Putamen (tissue), 1 donor: ENCODE measurements at places on chromosomes 2 and 18.

- no peak for DNase-seq
These were observed 216.0 kb downstream of the SCG2 start for GRCh38 chr2:223386189-223386588.

- peak; percentile 65 for DNase-seq
These were observed at the start of gene CNRIP1 for GRCh38 chr2:68319398-68320117. TSS of gene CNRIP1 (minus strand) at chr2:68319949. CDS start at chr2:68319400, 549 bp downstream.

DNA sequence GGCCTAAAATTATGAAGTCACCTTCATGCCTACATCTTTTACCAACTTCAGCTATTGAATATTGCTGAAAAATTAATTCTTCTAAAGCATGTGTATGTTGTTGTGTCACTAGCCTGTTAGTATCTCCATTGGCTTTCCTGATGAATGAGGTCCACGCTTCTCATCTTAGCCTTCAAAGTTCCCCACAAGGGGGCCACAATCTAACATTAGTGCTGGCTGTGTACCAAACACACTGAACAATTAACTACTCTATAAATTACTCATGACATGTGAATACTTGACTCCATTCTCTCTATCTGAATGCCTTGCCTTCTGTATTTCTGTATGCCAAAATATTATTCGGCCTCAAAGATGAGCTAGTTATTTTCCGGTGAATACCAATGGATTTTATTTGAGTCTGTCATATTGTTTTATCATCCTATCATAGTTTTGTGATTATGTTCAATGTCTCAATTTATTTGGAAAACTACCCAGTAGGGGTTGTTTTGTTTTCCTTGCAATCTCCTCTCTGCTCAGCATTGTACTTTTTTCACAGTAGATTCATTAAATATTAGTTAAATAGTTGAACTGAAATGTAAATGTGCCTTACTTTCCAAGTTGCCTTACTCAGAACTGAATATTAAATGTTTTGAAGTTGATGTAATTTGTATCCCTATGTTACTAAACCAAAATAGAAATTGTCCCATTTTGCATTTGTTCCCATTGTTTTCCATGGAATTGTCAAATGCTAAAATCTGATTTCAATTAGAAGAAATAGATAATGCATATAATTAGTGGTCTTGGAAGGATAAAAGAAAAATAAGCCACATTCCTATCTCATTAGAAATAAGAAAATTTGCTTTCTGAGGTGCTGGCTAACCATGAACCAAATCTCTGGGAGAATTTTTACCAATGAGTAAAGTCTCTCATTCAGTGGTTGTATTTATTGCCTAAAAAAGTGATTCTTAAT, 208.4 kb upstream of the COL3A1 start:
- no peak for DNase-seq

GRCh38 chr2:179764710-179765109, 96.7 kb downstream of the ZNF385B start:
- no peak for DNase-seq

DNA sequence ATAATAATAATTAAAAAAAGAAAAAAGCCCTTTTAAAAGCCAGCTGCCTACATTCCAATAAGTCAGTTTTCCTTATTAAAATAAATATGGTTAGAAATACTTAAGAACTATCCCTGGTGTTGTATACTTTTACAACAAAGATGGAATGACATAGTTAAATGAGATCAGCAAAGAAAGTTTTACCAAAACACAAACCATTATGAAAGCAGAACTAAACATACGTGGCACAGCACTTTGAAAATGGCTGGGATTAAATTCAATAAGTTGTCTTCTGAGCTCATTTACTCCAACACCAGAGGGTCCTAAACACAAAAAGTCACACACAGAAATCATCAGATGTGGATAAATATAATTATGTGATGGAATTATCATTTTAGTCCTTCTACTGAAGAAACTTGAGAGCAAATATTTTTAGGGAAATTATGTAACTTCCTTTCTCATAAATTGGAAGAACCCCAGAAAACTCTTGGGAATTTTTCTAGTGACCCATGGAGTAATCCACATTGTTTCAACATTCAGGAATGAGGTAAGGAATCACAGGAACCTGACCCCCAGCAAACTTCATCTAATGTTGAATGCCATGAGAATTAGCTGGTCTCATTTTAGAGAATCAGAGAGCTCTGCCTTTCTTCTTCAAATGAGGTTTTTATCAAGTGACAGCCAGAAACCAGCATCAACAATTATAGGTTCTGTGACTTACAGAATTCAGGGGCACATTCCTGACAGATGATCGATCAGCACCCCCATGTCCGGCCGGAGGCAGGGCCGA, 11.5 kb upstream of the TMEM237 start:
- no peak for DNase-seq

DNA sequence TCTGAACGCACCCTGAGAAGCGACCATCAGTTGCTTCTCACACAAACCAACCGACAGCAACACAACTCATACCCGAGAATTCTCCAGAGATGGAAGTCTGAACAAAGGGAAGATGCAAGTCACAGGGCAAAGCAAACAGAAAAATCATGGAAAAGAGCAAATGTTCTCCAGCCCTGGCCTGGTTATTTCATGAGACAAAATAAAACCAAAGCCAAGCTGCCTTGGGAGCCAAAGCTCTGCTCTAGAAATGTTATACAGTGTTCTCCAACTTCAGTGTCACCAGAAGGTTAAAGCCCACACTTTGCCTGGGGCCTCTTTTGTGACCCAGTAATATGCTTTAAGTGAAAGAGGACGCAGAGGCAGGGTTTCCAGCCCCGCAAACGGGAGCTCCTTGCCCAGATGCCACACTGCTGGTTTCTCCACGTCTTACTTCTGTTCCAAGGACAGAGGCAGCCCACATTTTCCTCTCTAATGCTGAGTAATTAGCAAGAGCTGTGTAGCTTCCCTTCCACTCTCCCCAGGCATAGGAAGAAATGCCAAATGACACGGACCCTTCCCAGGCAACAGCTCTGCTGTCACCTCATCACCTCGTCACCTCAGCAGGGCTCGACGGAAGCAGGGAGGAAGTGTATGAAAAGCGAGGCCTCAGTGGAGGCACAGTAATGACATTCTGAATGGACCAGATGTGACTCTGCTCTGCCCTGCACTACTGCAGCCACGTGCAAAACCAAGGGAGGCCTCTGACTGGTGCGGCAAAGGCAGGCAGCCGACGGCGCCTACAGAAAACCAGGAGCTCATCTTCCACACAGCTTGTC, 64.7 kb downstream of the FBXO15 start:
- DNase-seq, result no peak

DNA sequence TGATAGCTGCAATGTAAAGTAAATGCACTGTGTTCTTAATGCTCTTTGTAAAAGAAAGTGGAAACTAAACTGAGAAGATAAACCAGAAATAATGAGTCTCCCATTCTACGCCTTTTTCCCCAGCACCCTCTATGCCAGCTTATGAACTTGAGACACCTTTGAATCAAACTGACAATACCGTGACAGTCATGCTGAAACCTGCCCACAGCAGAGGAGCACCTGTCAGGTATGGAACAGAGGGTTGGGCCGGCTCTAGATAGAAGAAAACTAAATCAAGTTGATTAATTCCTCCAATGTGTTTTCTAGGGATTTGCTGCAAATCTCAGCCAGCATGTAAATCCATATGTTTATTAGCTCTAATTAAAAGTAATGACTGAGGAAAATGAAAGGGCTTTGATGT, 520.6 kb upstream of the RAB12 start:
- DNase-seq, result peak; percentile 7

DNA sequence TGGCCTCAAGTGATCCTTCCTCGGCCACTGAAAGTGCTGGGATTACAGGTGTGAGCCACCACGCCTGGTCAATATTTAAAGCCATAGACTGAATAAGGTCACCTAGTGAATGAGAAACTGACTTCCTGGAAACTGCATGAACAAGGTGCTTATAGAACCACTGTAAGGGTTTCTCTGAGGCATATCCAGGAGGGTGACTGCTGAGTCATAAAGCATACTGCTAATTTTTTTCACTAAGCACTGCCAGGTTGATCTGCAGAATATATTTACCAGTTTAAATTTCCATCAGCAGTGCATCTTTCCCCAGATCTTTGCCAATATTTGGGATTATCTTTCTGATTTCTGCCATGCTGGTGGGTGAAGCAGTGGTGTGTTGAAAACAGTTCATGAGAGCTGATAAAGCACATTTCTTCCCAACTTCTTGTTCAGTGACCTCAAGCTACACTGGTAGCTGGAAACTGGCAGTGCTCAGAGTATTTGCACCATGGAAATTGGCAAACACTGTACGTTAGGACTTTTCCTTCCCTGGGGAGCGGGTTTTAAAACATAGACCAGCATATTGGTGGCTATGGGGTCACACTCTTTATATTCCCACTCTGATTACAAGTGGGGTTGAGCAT, 4.2 kb upstream of the CLIP4 start:
- no peak for DNase-seq

DNA sequence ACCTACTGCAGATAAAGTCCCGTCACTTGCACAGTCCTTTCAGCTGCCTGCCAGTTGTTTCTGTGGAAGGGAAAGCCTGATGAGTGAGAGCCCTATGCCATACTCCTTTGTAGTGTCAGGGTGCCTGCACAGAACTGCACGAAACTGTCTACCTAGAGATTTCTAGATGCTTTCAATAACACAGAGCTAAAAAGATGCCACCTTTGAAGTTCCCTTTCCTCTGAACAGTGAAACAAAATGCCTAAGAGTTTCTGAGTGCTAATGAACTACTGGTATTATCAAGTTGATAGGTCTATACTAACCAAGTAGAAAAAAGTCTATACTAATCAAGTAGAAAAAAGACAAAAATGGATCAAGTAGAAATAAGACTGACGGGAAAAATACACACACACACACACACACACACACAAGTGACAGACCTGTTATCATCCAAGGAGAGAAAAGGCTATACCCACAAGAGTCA, 79.0 kb downstream of the TLK1 start:
- DNase-seq, result no peak
